Urinary bladder (tissue), 4 donors: ENCODE measurements at places on chromosomes 1 and 21. TPM values are rescaled to one million over a fixed set of nuclear protein-coding genes. Genes with fewer than 3 reads are reported as not detected.

The KIRREL1 gene
- total RNA-seq = 48.6 TPM

The CA6 gene
- total RNA-seq = not detected

DNA sequence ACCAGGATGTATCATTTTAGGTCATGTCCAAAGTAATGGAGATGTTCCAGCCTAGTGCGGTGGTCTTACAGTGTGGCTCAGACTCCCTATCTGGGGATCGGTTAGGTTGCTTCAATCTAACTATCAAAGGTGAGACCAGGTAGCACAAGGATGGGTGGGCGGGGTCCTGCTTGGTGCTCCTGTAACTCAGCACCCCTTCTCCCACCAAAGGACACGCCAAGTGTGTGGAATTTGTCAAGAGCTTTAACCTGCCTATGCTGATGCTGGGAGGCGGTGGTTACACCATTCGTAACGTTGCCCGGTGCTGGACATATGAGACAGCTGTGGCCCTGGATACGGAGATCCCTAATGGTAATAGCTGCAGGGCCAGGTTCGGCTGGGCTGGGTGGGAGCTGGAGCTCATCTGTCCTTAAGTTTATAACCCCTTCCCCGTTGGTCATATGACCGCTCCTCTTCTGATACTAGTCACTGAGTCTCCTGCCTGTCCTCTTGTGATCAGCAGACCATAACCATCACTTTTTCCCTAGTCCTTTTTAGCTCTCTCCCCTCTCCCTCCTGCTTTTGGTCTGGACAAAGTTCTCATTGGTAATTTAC lies 5.4 kb downstream of the MARCKSL1 start:
- DNase-seq = no peak

- no peak for DNase-seq
These were observed 254.5 kb downstream of the DNM3 start for GRCh38 chr1:172095846-172096245.

- DNase-seq = no peak
These were observed 137.1 kb downstream of the PIK3R3 start for GRCh38 chr1:45995298-45995697.
